ENCODE measurements at places on chromosomes 3 and 15.

DNA sequence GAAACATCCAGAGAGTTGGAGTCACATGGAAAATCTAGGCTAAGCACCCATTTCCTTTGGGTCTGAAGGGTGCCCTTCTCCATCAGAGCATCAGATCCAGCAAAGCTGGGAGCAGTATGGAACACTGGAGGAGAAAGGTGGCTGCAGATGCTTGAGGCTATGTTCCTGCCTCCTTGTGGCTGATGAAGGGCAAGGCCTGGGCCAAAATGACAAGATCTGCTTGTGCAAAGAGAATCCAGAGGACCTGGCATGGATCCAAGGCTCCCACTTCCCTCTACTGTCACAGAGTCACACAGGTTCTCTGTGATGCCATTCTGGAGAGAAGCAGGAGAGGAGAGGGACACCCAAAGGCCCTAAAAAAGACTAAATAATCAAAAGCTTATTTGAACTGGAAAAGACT, 9.2 kb upstream of the ATP8B4 start:
- DNase-seq: peak; percentile 66

- no peak for DNase-seq
These were observed 41.8 kb upstream of the GAP43 start for GRCh38 chr3:115581362-115582135.

DNA sequence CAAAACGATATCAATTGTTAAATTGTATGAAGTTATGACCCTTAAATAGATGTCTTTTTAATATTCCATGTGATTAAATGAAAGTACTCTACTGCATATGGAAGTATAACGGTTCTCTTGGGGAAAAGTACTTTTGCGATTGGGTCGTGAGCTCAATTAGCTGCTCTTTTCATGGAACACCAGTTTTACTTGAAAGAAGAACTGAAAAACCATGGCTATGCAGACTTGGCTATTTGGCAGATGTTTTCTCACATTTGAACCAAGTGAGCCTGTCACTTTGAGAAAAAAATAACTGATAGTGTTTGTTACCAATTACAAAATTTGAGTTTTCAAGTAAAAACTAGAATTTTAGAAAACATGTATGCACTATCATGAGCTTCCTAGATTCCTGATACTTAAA, 5.9 kb upstream of the INAFM2 start:
- no peak for DNase-seq

GRCh38 chr15:78640527-78641101, 396 bp downstream of the CHRNB4 start:
- no peak for DNase-seq

DNA sequence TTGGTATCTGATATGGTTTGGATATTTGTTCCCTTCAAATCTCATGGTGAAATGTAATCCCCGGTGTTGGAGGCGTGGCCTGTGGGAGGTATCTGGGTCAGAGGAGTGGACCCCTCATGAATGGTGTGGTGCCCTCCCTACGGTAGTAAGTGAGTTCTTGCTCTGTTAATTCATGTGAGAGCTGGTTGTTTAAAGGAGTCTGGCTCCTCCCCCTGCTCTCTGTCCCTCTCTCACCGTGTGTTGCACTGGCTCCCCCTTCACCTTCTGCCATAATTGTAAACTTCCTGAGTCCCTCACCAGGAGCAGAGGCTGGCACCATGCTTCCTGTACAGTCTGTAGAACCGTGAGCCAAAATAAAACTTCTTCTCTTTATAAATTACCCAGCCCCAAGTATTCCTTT, 246.9 kb upstream of the AGTR1 start:
- DNase-seq: no peak

- DNase-seq: no peak
These were observed 1.9 kb upstream of the TRIM71 start for GRCh38 chr3:32815841-32816438.

DNA sequence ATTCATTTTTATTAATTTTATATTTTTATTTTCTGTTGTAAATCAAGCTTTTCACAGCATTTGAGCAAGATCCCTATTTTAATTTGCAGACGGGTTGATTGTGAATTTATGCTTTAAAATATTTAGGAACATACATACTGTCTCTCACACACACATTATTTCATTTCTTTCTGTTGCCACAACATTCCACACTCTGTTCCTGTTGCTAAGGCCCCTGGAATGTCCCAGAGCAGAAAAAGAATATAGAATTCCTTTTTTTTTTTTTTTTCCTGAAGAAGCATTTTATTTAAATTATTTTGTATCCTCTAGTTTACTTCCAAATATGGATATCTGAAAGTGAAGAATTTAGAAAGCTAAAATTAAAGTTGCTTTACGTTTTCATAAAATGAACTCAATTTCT, 36.8 kb upstream of the SCAANT1 start:
- no peak for DNase-seq

DNA sequence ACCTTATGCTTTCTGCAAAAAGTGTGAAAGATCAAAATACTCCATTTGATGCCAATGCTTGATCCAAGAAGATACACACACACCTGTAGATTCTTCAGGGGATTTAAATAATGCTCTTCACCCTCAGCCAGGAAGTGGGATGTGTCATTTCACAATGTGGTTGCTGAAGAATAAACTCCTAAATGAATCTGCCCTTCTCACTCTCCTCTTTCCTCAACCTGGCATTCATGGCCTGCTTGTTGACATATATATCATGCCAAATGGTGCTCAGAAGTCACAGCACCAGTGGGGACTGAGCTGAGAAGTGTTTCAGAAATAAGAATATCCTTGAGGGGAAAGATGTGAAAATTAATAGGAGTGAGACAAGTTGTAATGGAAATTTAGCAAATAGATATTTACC, 146.6 kb upstream of the ARHGEF26 start:
- no peak for DNase-seq

DNA sequence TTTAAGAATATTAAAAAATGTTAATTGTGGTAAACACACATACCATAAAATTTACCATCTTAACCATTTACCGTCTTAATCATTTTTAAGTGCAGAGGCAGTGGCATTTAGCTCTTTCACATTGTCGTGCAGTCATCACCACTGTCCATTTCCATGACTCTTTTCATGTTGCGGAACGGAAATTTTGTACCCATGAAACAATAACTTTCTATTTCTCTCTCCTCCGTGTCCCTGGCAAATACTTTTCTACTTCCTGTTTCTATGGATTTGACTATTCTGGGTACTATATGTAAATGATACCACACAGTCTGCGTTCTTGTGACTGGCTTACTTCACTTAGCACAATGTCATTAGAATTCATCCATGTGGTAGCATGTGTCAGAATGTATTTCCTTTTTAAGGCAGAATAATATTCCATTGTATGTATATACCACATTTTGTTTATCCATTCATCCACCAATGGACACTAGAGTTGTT, 27.9 kb downstream of the AKAP13 start:
- DNase-seq: no peak

DNA sequence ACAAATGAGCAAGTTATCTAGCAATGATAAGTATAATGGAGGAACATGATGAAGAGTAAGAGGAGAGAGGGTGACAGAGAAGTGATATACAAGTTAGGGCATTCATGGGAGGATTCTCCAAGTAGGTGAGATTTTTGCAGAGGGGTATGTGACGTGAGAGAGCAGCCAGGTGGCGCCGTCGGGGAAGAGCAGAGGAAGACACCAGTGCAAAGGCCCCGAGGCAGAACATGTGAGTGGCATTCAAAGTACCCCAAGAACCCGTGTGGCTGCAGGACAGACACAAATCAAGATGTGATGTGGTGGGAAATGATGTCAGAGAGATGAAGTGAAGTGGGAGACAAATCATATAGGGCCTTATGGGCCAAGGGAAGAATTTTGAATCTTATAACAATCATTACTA, 81.8 kb upstream of the GRM7 start:
- DNase-seq: no peak

DNA sequence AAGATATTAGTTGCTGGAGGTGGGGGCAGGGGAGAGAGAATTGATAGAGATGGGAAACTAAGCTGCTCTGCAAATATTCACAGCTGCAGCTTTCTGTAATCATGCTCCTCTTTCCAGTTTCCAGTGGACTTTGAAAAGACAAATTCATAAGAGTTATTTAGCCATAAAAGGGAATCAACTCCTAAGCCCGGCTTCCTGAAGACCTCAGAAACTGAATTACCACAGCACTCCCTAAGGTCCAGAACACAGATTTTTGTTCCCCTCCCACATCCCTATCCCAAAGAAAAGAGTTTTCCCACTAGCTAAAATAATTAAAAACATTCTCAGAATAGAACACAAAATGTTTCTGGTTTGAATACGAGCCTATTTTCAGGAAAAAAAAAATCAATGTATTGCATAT, 871.8 kb upstream of the NR2F2 start:
- DNase-seq: no peak

DNA sequence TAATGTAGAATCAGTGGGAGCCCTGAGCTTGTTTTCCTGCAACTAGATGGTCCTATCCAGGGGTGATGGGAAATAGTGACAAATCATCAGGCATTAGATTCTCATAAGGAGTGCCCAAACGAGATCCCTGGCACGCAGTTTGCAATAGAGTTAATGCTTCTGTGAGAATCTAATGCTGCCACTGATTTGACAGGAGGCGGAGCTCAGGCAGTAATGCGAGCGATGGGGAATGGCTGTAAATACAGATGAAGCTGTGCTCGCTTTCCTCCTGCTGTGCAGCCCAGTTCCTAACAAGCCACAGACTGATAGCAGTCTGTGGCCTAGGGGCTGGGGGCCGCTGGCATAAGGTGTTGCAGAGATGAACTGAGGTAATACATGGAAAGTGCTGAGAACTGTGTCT, 28.3 kb upstream of the TMEM42 start:
- no peak for DNase-seq

DNA sequence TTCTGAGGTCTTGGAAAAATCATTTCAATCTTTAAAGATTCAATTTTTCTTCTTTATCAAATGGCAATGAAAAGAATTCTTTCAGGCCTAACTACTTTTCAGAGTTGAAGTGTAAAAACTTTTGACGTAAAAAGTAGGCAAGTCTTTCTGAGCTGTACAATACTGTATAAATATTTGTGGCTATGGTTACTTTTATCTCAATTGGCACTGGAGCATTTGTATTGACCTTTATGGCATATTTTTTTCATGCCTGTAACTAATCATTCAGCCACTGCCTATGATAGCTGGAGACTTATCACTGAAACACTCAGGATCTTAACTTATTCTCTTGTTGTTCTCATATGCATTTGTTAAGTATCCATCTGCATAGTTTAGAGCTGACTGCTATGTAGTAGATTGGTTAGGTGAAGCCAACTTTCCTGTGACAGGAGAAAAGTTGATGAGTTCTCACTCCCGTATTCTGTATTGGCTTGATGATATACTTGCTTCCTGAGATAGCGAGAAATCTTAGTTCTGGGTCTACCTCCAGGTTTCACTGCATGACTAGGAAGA, 290.4 kb upstream of the TBL1XR1 start:
- DNase-seq: no peak

GRCh38 chr3:181727341-181728032, 15.8 kb downstream of the SOX2 start:
- peak; percentile 43 for DNase-seq

- DNase-seq: no peak
These were observed 15.4 kb downstream of the IGSF10 start for GRCh38 chr3:151445273-151446001.

GRCh38 chr3:52461874-52462273, 6.5 kb downstream of the NISCH start:
- DNase-seq: no peak

GRCh38 chr15:85515212-85515611, 134.8 kb downstream of the AKAP13 start:
- no peak for DNase-seq

DNA sequence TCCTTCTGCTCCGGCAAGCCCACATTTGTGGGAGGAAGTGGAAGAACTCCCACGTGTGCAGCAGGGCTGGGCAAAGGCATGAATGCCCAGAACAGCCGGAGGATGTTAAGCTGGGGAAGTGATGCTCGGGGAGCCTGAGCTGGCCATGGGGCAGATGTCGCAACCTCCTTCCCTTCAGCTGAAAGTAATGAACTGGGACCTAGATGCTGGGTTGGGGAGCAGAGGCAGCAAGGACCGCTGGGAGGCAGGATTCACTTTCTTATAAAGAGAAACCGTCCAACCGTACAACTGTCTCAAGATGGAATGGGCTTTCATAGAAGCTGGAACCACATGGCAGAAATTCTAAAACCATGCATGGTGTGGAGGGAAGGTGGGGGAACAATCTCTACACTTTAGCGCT, 290.9 kb downstream of the OCA2 start:
- no peak for DNase-seq

DNA sequence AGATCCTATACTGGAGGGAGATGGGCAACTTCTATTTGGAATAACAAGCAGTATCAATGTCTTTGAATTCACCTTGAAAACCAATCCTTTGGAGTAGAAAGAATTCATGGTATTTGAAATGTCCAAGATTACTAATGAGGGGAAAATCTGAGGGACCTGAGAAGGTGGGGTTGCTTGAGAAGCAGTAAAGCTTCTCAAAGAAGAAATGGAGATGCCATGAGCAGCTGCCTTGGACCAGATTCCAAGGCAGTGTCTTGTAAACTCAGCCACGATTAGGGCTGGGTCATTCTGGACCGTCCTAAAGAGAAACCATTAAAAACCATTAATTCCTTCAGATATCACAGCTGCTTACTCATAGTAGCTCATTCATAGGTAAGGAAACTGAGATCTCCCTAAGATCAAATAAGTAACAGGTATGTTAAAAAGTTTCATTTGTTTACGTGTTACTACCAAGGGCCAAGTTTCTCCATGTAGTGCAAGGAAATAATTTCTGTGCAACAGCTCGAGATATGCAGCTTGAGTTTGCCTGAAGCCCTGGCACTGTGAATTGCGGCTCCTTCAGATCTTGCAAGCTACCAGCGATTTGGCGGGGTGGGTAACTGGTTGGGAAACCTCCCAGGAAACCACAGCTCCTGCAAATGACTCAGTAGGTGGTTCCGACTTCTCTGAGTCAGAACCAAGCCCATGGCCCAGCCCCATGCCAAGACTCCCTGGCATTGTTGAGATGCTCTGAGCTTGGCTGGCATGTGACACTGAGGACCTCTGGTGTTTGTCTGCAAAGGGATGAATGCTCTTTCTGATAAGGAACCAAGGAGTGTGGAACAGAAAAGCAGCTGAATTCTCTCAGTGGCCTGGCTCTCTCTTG, 296.8 kb downstream of the RORA start:
- peak; percentile 11 for DNase-seq

DNA sequence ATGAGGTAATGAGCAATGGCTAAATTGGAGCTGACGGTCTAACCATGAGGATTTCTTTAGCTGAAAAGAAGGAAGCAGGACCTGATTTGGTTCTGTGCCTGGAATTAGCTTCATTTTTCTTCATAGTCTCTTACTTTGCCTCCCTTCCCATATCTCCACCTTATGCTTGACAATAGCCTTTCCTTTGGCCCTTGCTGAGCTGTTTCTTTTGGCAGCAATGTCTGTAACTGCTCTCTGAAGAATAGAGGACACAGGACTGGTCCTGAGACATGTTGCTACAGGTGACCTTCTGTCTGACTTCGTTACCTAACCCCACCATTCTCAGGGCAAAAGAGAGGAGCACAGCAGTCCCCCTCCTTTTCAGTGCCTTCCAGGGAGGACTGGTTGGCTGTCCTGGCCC, 122.4 kb downstream of the SSR3 start:
- DNase-seq: no peak

- DNase-seq: no peak
These were observed 362.0 kb upstream of the TMCO5A start for GRCh38 chr15:37572401-37572800.

GRCh38 chr3:178384321-178385230, 151.7 kb upstream of the KCNMB2 start:
- DNase-seq: no peak
